ENCODE measurements at places on chromosomes 11 and 22. TPM values are rescaled to one million over a fixed set of nuclear protein-coding genes. Genes with fewer than 3 reads are reported as not detected.

DNA sequence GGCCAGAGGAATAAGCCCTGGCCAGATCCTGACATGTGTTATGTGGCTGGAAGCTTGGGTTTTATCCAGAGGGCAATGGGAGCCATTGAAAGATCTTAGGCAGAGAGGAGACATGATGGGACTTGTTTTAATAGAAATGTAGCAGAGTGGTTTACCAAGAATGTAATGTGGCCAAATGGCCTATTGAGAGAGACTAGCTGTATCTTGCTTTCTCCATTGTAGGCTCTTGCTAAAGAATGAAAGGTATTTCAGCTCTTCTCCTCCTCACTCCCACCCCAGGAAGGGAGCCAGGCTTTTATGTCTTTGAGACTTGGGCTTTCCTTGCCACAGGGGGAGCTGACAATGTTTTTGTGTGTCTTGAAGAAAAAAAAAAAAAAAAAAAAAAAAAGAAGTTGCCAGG is 82.3 kb downstream of the TRIM29 start:
- no peak for DNase-seq

GRCh38 chr11:7436657-7437056 is 48.6 kb upstream of the OLFML1 start:
- DNase-seq, result no peak

DNA sequence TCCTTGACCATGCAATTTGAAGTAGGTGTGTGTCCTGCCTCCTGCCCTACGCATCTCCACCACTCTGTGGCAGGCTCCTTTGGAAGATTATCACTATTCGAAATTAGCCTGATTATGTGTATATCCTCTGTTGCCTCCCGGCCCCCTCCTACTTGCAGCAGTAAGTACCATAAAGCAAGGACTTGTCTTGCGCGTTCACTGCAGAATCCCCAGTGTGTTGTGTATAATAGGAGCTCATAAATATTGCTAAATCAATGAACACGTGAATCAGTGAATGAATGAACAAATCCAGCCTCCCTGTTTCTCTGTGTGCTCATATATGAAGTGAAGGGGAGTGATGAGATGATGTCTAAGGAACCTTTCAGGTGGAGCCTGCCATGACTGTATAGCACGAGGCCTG is 210.7 kb downstream of the DBX1 start:
- DNase-seq, result no peak

DNA sequence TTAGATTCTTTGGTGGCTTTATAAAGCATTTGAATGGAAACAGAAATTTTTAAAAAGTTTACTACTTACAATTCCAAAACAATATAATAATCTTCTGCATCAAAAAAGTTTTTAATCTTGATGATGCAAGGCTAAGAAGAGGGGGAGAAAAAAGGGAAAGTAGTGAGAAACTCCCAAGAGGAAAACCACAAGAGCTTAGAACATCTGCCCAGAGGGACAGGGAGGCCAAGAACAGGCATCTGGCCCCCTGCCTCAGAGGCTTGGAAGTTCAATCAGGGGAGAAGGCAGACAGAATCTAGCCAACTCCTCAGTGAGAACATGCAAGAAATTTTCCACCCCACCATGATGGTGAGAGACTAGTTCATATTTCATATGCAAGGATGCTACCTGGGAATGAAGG is 23.8 kb upstream of the TTC28 start:
- no peak for DNase-seq

The PYGM gene
- 0.55 TPM for total RNA-seq

GRCh38 chr22:28969401-28970168 is 86.2 kb downstream of the ZNRF3 start:
- DNase-seq, result no peak

DNA sequence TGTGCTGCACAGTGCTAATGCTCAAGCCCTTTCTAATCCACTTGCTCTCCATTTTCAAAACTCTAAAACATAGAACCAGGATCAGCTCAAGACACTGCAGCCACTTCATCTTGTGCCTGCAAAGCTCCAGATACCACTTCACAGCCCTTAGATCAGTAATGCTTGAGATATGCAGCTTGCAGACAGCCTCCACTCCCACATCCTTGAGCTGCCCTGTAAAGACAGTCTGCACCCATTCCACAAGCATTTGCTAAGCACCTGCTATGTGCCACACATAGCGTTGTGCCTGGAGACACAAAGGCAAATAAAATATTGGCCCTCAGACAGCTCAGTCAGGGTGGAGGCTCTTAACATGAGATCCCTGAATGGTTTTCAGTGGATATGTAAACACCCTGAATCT is 192.5 kb upstream of the SNX19 start:
- no peak for DNase-seq

GRCh38 chr11:28704801-28705200 is 596.6 kb downstream of the METTL15 start:
- no peak for DNase-seq

GRCh38 chr11:60785806-60786361 is 751 bp downstream of the MS4A10 start:
- DNase-seq, result no peak

- no peak for DNase-seq
These were observed 25.4 kb downstream of the TRIM44 start for GRCh38 chr11:35688023-35688422.

DNA sequence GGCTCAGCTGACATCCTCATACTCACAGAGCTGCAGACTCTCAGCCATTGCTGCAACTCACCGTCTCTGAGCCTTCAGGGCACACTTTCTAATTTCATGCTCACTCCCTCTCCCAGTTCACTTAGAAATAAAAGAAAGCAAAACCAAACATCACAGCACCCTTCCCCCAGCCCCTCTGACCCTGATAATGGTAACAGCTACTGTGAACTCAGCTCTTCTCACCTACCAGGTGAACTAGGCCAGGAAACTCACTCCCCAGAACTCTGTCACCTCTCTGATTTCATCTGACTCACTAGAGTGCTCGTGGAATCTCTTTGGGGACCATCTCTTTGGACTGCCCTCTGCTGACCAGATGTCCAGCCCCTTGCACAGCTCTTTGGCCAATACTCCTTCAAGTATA is 14.5 kb upstream of the PARVA start:
- no peak for DNase-seq

GRCh38 chr22:46593211-46593681 is 26.9 kb upstream of the GRAMD4 start:
- peak; percentile 56 for DNase-seq

DNA sequence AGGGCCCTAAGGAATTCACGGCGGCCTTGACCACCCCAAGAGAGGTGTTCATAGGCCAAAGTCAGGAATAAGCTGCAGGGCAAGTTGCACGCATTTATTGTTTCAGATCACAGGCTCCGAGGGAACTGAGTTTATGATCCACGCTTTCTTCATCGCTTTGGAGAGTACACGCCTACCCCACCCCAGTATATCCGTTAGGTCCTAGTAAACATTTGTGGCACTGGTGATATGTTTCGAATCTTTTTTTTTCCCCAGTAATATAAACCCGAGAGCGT is 805 bp downstream of the GANAB start:
- DNase-seq, result no peak

DNA sequence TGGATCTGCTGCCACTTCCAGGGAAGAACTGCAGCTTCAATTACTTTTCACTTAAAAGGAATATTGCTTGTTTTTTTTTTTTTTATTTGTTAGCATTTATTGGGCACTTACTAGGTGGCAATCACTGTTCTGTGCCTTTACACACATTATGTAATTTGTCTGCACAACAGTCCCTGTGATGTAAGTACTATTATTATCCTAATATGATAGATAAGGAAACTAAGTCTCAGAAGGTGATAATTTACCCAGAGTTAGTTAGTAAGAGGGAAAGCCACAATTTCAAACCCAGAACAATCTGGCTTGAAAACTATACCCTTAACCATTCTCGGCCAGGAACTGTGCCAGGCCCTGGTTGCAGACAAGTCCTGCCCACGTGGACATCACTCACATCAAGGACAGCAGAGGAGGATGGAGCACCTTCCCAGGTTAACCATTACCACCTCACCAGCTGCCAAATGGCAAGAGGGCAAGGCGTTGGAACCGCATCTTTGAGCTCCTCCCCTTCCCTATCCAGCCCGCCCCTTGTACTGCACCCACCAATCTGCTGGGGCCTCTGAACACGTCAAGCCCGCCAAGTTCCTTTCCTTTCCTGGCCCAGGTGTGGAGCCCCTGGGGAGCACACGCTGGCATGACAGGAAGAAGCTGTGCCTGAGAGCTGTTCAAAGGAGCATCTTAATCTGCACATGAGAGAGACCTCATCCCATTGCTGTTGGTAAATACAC is 78.4 kb downstream of the NAV2 start:
- DNase-seq, result peak; percentile 68

DNA sequence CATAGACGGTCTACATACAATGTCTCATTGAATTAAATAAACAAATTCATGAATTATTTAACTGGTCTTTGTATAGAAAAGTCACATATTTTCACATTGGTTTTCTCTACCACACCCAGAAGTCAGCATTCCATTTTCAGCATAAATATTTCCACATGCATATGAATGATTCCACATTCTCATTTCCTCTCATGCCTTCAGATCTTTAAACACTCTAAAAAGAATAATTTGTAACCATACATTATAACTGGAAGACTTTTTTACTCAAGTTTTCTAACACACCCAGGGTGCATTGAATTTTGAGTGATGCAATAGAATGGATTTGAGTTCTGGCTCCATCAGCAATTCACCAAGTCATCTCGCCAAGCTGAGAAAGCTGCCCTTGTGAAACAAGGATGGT is 501.8 kb upstream of the TENM4 start:
- no peak for DNase-seq

- no peak for DNase-seq
These were observed 692.5 kb downstream of the KCNA4 start for GRCh38 chr11:29324328-29324727.

The RAG2 gene
- total RNA-seq, result not detected

DNA sequence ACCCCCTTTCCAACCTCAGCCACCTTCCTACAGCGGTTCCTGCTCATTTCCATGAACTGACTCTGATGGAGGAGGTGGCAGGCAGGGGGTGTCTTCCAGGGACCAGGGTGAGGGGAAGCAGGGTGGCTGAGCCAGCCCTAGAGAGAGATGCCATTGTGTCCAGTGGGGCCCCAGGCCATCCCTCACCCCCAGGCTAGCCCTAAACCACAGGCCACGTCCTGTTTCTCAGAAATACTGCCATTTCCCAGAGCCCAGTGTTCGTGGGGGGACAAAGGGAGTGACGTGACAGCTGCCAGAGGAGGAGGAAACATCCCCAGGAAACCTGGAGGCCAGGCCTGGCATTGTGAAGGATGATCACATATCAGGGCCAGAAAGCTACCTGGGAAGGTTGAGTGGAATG is 39.5 kb downstream of the CHRDL2 start:
- DNase-seq, result no peak

DNA sequence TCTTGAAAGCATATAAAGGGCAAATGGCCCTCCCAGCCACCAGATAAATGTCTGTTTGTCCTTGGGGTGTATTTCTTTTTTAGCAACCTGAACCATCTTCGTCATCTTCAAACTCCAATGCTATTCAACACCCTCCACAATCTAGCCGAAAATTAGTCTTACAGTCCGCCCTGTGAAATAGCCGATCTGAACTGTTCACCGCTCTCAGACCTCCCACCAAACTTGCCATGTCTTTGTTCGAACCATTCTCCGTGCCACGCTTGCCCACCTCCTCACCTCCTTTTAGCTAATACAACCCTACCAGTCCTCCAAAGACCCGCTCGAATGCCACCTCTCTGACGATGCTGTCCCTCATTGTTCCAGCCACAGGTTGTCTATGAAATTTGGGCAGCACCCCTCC is 46.0 kb downstream of the SC5D start:
- DNase-seq, result no peak

DNA sequence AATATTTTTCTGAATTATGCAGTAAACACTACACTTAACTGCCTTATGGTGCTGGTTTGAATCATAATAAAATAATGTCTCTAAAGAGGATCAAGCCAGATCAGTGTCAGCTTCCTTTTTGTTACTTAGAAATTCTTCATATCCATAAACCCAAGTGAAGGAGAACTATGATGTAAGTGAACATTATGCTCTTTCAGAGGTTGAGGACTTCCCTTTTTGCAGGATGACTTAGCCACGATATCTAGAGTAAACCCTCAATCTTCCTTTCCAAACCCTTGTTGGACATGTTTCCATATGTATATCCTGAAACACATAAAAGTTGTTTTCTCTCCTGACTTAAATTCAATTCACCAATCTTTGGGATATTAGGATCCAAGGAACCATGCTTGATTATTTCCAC is 19.1 kb downstream of the OR8D1 start:
- no peak for DNase-seq

DNA sequence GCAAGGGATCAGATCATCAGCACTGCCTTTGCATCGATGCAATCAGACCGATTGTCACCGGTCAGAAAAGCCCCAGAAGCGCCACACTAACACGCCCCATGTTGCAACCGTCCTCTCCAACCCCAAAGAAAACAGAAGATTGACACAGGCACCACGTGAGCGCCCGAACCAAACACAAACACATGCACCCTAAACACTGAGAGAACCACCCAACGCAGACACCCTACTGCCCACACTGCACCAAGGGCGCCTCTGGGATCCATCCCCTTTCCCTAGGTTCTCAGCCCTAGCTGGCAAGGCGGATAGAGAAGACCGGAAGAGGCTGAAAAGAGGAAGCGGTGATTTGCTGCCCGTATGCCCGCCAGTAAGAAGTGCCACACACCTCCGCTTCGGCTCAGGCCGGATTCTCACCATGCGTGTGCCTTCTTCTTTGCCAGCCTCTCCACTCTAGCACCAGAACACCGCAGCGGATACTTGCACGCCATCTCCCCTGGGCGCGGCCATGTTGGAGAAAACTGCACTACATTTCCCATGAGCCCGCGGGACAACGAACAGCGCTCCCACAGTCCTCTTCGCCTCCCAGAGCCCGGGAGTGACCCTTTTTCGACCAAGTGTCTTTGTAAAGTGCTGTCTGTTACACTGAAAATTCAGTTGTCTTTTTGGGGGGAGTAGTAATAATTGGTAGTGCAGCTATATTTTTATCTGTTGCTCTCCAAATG is at the start of gene ALKBH8:
Gene ALKBH8, minus strand, starts transcription at position 517 of the 719 bp plus-strand sequence. CDS start 4,842 bp downstream, outside the sequence.
- peak; percentile 81 for DNase-seq

DNA sequence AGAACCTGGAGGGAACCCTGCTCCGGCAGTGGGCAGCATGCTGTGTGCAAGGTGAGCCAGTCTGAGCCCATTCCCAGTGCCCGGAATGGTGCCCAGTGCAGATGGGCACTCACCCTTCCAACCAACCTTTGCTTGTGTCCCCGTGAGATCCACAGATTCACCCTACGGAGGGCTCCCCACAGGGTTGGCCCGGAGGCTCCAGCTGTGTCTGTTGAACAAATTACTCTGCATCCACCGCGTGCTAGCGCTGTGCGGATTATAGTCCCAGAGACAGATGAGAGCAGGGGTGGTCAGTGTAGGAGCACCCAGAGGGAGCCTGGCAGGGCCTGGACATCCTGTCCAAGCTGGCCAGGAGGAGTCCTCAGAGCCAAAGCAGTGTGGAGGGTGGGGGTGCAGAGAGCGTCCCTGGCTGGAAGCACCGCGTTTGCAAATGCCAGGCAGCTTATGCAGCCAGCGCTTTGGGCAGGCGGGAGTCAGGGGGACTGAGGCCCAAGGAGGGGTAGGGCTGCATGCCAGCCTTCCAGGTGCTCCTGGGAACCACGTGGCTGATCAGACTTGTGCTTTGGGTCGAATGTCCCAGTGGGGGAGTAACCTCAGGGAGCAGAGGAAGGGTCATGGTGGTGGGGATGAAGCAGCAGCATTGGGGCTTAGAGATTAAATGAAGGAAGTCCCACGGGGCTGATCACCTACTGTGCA is 80.5 kb downstream of the KCNQ1 start:
- DNase-seq, result peak; percentile 44

- DNase-seq, result no peak
These were observed 30.0 kb downstream of the RASSF10 start for GRCh38 chr11:13039126-13039525.

The CLTCL1 gene
- 1.9 TPM for total RNA-seq

- no peak for DNase-seq
These were observed 455.6 kb downstream of the BRD1 start for GRCh38 chr22:49372111-49372529.

GRCh38 chr11:11382858-11383532 is 29.9 kb upstream of the CSNK2A3 start:
- DNase-seq, result no peak

The DDTL gene
- 2.6 TPM for total RNA-seq
